ENCODE measurements at places on chromosomes 2 and 18. TPM values are rescaled to one million over a fixed set of nuclear protein-coding genes. Genes with fewer than 3 reads are reported as not detected.
A peak's percentile ranks its signal among the peaks of the same experiment; 100 is the strongest.

ZSWIM2 gene
- total RNA-seq, result not detected

DNA sequence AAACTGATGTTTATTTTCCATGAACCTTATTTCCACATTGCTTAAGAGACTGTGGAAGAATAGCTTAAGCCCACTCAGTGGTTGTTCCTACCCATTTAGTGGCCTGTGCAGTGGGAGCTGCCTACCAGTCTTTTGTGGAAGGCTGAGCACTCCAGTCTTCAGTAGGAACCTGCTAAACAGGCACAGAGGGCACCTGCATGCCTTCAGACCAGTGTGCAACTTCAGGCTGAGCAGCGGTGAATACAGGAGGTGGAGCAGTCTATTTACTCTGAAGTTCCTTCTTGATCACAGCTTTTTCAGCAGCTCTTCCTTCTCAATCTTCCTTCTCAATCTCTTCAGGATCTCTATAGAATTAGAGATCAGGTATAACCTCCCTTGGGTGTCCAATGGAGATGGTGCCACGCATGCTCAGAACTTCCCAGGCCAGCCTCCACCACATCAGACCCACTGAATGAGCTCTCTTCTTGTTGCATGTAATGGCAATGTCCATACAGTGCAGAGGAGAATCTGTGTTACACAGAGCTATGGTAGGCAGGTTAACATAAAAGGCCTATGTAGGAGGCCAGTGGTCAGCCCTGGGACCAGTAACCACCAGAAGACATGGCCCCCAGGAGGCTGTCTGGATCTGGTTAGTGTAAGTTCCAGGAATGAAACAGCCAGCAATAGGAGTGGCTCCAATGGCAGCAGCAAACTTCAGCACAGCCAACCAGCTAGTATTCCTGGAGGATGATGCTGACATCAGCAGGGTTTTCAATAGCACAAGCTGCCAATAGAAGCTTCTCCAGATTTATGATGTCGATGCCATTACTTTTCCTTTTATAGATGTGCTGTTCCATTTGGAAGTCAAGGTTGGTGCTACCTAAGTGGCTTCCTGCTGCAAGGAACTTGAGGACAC, 47.9 kb upstream of the MAT2A start:
- no peak for DNase-seq

SMC6 gene
- total RNA-seq, result 12.5 TPM

- peak; percentile 92 for DNase-seq
Observed at GRCh38 chr2:234678711-234679110, 181.8 kb upstream of the ARL4C start.

SKOR2 gene
- total RNA-seq, result not detected

DNA sequence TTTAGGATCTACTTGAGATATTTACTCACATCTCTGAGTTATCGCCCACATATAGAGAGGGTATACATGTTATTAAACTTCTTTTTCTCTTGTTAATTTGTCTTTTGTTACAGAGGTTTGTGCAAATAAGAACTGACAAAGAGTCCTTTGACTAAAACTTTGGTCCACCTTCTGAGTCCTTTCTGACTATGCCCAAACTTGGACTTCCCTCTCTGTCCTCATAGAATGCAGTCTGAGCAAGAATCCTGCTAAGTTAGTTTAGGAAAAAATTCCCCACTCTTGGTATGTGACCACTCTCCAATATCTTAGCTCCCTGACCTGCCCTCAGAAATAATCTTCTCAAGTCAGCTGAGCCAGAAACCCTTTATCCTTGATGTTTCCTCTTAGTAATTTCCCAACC, 257.5 kb upstream of the REG3G start:
- no peak for DNase-seq
